ENCODE measurements at places on chromosomes 6 and 20. TPM values are rescaled to one million over a fixed set of nuclear protein-coding genes. Genes with fewer than 3 reads are reported as not detected.

Gene C6orf132
- total RNA-seq, result 155 TPM

Gene C2
- 5.9 TPM for total RNA-seq

Gene POM121L2
- not detected for total RNA-seq

Gene GGTLC1
- total RNA-seq, result not detected

Gene ARMH2
- not detected for total RNA-seq

Gene TXNDC5
- 47.8 TPM for total RNA-seq

Gene BACH2
- total RNA-seq, result 12.7 TPM

Gene FOXQ1
- total RNA-seq, result 54.1 TPM

Gene DYNLT2
- 1.5 TPM for total RNA-seq

Gene C20orf141
- total RNA-seq, result not detected

Gene OPRL1
- 0.22 TPM for total RNA-seq

- no peak for DNase-seq
Observed at GRCh38 chr20:63740070-63740626, 572 bp downstream of the SLC2A4RG start.

DNA sequence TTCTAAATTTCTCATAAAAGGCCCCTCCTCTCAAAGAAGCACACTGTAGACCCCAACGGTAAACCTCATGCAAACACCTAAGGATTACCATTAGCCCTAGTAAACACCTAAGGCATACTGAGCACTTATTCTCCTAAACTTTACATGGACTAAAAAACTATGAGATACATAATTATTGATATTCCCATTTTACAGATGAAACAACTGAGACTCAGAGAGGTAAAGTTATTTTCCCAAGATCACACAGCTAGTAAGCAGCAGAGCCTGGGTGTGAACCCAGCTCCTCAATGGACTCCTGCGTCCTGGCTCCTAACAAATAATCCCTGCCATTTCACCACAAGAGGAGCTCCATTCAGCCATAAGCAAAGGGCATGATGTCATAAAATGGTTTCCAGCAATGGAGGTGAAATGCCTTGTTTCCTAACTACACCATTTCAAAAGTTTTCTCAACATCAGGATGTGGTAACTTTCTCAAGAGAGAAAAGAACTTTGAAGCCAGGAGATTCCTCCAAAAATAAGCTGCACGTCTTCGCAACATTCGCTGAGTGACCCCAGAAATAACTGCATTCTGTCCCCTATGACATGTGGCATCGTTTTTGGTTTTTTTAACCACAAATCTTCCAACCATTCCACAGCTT is 4.1 kb downstream of the ATP9A start:
- DNase-seq, result no peak

- DNase-seq, result no peak
Observed at GRCh38 chr20:2244993-2245392, 50.8 kb upstream of the TGM3 start.

- no peak for DNase-seq
Observed at GRCh38 chr20:10674684-10675449, 1.1 kb upstream of the JAG1 start.

- DNase-seq, result no peak
Observed at GRCh38 chr6:30122515-30122914, 9.6 kb upstream of the TRIM31 start.

GRCh38 chr20:23369072-23369823 is 7.3 kb downstream of the GZF1 start:
- no peak for DNase-seq

GRCh38 chr6:148593813-148594170 is 153.0 kb upstream of the UST start:
- no peak for DNase-seq

DNA sequence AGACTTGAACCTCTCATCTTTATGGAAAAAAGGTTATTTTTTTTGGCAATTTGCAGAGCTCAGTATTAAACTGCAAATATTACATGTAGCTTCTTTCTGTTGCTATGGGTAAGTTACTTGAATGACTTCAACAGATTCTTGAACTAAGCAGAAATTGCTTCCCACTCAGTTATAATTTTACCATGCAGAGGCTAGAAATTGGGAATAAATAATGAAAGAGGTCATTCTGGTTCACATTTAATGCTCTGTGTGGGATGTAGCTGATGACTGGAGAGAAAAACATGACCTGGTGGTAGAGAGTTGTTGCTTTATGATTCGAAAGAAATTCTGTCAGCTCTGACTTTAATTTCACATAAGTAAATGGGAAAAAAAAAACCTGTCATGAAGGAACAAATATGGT is 16.8 kb upstream of the ADGB start:
- no peak for DNase-seq

GRCh38 chr6:28224131-28225055 is 682 bp upstream of the ZSCAN9 start:
- DNase-seq, result no peak

DNA sequence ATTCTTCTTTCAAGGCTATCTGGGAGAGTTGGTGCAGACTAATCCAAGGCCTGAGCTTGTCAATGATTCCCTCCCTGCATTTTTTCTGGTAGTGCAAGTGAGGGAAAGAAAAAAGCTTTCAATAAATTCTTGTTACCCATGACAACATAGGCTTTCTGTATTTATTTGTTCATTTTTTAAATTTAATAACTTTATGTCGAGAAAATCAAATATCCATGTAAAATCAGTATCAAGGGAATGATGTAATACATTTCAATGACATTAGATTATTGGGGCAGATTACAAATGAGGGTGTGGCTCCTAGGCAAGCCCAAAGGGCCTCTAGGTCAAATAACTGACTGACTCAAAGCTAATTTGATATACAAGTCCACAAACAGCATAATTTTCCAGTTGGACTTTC is 104.0 kb downstream of the GJA1 start:
- DNase-seq, result no peak

GRCh38 chr6:82416346-82416745 is 52.7 kb downstream of the TPBG start:
- DNase-seq, result no peak

GRCh38 chr20:55576981-55577380 is 428.3 kb downstream of the CBLN4 start:
- DNase-seq, result no peak

GRCh38 chr6:11833626-11834592 is 55.3 kb upstream of the ADTRP start:
- DNase-seq, result no peak

DNA sequence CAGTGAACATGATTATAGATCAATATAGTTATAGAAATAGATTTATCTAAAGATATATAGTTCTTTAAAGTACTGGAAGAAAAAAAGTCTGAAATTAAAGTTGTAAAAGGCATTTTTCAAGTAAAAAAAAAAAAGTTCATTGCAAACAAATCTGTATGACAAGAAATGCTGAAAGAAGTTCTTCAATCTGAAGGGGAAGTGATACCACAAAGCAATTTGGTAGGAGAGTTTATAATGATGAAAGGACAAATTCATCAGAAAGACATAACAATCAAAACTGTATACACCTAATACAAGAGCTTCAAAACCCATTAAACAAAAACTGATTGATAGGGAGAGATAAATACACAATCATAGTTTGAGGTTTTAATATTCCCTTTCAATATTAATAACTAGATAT is 14.1 kb downstream of the HUS1B start:
- no peak for DNase-seq

DNA sequence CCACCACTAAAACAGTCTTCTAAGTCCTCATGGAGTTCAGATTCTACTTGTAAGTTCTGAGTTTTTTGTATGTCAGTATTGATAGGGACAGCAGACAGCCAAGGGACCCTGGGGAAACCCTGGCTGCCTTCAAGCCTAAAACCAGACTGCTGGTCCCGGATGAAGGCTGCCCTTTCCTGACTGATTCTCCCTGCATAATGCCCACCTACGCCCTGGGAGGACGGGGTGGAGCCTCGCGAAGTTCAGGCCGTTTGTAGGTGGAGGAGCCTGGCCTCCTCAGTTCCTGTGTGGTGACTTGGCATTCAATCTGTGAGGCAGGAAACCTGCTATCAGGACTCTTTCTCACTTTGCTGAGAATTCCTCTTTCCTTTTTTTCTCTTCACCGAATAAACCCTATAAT is 120.3 kb upstream of the LGSN start:
- no peak for DNase-seq

DNA sequence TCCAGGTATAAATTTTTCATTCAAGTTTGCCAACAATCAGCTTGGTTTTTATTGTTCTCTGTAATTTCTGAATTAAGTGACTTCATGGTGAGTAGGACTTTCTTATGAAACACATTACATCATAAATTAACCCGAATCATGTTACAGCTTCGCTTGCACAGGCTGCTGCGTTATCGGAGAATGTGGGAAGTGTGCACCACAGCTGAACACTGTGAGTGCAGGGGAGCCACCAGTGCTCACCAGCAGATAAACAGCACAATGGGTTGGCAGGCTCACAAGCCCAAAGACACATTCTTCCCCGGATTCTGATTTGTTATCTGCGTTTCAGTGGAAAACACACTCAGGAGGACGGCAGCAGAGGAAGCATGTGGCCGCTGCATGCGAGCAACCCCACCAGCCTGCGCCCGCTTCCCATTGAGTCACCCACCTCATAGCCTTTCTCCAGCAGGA is 121.1 kb downstream of the GMDS start:
- no peak for DNase-seq

Measured in lower leg skin (tissue), 4 donors.